ENCODE measurements at places on chromosomes 1 and 21. TPM values are rescaled to one million over a fixed set of nuclear protein-coding genes. Genes with fewer than 3 reads are reported as not detected.

The IGSF9 gene
- total RNA-seq, result 0.15 TPM

The PLA2G2D gene
- not detected for total RNA-seq

The IQGAP3 gene
- total RNA-seq, result 19.1 TPM

The UTS2 gene
- total RNA-seq, result not detected

The CCDC181 gene
- 0.11 TPM for total RNA-seq

The FMO2 gene
- total RNA-seq, result not detected

The NPPA gene
- not detected for total RNA-seq

The FCRL2 gene
- total RNA-seq, result not detected

The CADM3 gene
- total RNA-seq, result 0.14 TPM

The KRTAP10-2 gene
- not detected for total RNA-seq

The KCNA3 gene
- total RNA-seq, result not detected

The PIGR gene
- not detected for total RNA-seq

The GUCA2B gene
- 0.37 TPM for total RNA-seq

The CD1B gene
- total RNA-seq, result not detected

The MX2 gene
- 0.03 TPM for total RNA-seq

The CYP4A22 gene
- total RNA-seq, result not detected

The ELAVL4 gene
- total RNA-seq, result not detected

The BSND gene
- total RNA-seq, result not detected

The CCDC17 gene
- total RNA-seq, result 0.26 TPM

The CDKN2C gene
- 11.4 TPM for total RNA-seq

The TRAF3IP3 gene
- total RNA-seq, result not detected

The RORC gene
- 0.05 TPM for total RNA-seq

The CYP4X1 gene
- not detected for total RNA-seq

The PCP4 gene
- not detected for total RNA-seq

The CD34 gene
- total RNA-seq, result 0.02 TPM

The FCRL4 gene
- not detected for total RNA-seq

The SOX13 gene
- total RNA-seq, result 19.7 TPM

The CD53 gene
- not detected for total RNA-seq

The MLLT11 gene
- total RNA-seq, result 13.5 TPM

The TMEM51 gene
- 27.8 TPM for total RNA-seq

The NBPF4 gene
- 0.08 TPM for total RNA-seq

The CCDC185 gene
- 0.03 TPM for total RNA-seq

The TOMM20 gene
- total RNA-seq, result 105 TPM

The ETV3L gene
- total RNA-seq, result not detected

The TSPAN2 gene
- total RNA-seq, result 1.3 TPM

The CD1E gene
- not detected for total RNA-seq

The SPRR2A gene
- total RNA-seq, result not detected

The FGR gene
- total RNA-seq, result not detected

The TRPM2 gene
- 8.3 TPM for total RNA-seq

The FAM78B gene
- total RNA-seq, result 0.31 TPM

The OLFM3 gene
- not detected for total RNA-seq

The KRTAP8-1 gene
- not detected for total RNA-seq
